ENCODE measurements at places on chromosomes 6 and 20.

- DNase-seq = peak; percentile 37
Observed at GRCh38 chr6:149235130-149235561, 82.4 kb upstream of the TAB2 start.

GRCh38 chr20:9214685-9215084 is 145.8 kb downstream of the PLCB4 start:
- no peak for DNase-seq

DNA sequence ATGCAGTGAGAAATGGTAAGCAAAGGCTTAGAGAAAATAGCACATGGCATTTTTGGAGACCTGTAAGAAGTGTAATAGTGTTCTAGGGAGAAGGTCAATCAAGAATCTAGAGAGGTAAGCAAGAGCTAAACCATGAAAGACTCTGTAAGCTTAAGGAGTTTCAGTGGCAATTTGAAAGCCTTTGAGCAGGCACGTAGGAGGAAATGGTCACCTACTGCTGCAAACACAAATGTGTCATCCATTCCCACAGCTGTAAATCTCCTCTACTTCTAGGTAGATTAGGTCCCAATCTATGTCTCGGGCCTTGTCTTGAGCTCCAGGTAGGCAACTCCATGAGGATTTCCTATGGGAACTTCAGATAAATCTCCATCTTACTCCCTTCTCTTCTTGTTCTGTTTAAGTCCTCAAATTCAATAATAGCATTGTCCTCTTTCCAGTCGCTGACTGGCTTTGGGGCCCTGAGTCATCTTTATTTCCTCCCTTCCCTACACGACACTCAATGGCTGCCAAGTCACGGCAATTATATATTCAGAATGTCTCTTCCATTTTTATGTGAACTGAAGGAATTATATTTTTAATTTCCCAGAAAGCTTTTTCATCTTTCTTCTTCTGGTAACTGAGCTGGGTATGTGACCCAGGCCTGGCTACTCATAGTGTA is 24.2 kb upstream of the PAQR8 start:
- DNase-seq = no peak

GRCh38 chr6:3108746-3109414 is 9.6 kb upstream of the BPHL start:
- no peak for DNase-seq

DNA sequence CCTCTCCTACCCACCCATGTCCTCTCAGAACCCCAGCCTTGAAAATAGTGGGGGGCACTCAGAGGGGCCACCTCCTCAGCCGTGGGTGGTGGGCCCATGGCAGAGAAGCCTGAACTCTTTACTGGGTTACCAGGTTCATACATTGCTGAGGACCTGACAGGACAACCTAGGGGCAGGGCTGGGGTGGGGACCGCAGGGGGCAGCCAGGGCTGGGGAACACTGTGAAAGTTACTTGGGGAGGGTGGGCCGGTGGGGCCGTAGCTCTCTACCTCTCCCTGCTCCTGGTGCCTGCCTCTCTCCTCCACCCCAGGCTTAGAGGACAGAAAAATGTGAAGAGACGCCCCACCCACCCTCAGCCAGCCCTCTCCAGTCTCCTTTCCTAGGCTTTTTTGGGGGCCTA is 15.4 kb downstream of the MDFI start:
- DNase-seq = no peak

GRCh38 chr20:14488212-14488611 is 150.8 kb upstream of the FLRT3 start:
- DNase-seq = no peak

- DNase-seq = no peak
Observed at GRCh38 chr6:129645106-129645829, 64.7 kb downstream of the ARHGAP18 start.

DNA sequence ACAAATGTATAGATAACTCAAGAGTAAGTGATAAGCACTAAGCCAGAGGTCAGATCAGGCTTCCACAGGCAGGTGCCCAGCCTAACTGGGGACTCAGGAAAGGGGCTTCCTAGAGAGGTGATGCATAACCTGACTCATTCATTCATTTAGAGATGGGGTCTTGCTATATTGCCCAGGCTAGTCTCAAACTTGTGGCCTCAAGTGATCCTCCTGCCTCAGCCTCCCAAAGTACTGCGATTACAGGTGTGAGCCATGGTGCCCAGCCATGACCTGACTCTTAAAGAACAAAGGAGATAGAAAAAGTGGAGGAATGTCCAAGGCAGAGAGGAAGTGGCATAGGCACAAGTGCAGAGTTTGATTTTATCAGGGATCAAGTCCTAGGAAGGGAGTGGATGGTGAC is 41.9 kb downstream of the GJA10 start:
- DNase-seq = no peak

DNA sequence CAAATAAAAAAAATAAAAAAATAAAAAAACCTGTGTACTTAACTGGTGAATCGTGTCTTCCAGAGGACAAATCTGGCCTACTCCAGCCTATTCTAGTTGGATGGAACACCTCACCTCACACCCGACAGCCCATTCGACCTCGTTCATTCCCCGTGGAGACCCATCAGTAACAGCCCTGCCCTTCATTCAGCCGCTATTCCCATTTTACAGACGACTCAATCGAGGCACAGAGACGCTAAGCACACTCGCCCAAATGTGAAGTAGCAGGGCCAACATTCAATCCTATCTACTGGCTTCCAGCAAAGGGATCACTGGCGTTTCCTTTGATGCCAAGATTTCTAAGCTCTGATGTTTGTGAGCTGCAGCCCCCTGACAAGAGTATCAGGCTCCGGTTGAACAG is 1.8 kb upstream of the NTSR1 start:
- no peak for DNase-seq

DNA sequence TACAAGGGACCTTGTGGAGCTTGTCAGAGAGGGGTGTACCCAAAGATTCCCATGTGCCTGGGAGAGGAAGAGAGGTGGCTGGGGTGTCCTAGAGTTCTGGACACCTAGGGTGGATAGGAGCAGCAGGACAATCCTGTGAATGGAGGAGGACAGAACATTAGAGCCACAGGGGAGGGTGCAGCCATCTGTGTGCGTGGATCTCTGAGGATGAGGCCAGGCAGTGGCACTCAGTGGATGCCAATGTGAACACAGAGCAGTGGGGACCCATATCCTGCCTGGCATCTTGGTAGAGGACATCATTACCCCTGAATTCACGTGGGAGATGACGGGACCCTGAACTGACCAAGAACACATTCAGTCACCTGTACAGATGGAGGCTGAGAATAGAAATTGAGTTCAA is 205.3 kb downstream of the CD83 start:
- DNase-seq = no peak

DNA sequence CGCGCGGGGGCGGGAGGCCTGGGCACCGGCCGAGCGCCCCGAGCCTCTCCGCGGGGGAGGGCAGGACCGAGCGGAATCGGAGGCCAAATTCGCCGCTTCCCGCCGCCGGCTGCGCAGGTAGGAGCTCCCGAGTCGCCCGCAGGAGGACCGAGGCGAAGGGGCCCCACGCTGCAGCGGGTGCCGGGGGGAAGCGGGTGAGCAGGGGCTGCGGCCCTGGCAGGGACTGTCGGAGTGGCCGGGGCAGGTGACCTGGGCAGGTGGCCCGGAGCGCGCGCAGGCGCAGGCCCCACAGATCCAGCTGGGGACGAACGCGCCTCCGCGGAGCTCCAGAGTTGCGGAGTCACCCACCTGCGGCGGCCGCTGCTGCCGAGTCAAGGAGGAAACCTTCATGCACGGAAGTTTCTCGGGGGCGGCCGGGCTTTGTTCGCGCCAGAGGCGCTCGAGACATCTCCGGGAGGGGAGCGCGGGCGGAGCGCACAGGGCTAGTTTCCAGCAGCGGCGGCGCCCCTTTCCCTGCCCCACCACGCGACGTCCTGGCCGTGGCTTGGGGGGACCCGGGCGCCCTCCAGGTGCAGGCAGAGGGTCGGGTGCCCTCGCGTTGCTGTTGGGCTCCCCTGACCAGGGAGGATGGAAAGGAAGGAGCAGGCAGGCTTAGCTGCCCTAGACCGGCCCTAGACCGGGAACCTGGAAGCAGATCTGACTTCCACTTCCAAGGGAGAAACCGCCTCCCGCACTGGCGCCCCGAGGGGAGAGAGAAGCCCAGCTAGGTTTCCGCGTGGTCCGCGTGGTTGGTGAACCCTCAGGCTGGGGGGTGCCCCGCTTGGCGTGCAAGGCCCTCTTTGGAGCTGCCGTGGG is 590 bp downstream of the SLCO4A1 start:
- DNase-seq = peak; percentile 42

DNA sequence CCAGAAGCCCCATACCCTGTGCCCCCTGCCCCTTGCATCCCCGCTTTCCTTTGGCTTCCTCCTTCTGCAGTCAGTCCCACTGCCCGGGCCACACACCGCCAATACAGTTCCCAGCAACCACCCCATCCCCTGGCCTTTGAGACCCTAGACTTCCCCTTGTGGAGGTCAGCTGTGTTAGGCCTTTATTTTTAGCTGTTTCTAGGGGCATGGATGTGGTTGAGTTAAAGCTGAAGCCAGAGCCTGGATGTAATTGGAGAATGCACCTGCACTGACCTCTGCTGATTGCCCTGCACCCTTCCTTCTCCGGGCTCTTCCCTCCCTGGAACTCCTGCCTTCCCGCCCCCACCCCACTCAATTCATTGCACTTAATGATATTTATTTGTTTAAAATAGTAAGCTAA is 33.9 kb downstream of the LYRM2 start:
- no peak for DNase-seq

DNA sequence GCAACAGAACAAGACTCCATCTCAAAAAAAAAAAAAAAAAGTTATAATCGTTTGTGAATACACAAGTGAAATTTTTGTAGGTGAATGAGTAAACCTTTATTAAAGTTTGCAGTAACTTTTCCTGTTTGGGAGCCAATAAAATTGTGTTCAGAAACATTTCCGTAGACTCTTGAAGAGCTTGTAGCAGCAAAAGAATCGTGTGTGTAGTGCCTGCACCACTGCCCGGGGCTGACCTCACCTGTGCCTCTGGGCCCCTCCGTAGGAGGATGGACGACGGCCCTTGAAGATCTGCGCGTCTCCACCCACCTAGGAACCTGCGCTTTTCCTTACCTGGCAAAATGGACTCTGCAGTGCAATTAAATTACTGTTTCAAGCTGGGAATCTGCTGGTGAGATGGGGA is 366.0 kb downstream of the THBS2 start:
- DNase-seq = no peak

DNA sequence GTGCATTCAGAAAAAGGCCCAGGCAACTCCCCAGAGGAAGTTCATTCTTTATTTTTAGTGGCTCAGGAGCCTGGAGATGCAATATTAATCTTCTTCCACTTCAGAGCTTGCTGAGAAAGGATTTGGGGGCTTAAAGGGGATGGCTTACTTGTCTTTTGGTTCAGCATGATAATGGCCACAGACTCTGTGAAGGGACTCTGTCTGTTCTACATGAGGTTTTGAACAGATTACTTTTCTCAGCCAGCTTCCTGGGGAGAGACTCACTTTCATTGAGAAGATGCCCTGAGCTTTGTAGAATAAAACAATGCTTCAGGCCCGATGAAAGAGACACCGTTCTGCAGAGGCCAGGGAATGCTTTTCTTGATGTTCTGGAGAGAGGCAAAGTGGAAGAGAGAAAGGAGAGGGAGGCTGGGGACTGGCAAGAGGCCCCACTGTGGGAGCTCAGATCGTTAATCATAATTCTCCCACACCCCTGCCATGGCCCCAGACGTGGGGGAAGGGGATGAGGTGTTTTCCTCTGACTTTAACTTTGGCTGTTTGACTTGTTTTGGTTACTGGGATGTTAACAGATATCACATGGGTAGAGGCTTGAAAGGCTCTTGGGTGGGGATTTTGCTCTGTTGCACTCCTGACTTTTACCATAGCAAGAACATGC is 19.1 kb downstream of the SCP2D1 start:
- DNase-seq = no peak

DNA sequence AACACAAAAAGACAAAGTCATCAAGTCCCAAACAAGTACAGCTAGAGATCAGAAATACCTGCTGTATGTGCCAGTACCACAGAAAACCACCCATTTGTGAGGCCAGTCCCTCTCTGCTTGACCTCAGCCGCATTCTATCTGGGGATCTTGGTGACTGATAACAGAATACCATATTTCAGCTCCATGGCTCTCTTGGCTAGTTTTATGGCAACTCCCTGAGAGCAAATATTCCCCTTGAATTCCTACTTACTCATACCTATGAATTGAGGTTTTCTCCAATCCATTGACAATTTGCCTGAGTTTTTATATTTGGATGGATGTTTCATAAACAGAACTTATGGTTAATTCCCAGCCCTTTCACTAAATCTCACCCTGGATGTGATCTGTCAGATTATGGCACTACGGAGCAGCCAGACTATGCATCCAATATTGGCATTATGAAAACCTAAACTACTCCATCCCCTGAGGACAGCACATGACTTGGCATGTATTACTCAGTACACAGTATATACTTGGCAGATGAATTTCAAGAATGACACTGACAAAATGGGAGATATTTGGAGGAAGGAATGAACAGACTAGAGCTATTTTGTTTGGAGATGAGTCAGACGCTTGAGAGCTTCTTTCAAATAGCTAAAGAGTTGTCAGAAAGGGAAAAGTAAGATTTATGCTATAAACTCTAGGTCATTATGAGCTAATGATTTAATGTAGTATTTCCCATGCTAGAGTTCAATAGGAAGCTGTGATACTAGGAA is 95.7 kb downstream of the PRDM1 start:
- no peak for DNase-seq

DNA sequence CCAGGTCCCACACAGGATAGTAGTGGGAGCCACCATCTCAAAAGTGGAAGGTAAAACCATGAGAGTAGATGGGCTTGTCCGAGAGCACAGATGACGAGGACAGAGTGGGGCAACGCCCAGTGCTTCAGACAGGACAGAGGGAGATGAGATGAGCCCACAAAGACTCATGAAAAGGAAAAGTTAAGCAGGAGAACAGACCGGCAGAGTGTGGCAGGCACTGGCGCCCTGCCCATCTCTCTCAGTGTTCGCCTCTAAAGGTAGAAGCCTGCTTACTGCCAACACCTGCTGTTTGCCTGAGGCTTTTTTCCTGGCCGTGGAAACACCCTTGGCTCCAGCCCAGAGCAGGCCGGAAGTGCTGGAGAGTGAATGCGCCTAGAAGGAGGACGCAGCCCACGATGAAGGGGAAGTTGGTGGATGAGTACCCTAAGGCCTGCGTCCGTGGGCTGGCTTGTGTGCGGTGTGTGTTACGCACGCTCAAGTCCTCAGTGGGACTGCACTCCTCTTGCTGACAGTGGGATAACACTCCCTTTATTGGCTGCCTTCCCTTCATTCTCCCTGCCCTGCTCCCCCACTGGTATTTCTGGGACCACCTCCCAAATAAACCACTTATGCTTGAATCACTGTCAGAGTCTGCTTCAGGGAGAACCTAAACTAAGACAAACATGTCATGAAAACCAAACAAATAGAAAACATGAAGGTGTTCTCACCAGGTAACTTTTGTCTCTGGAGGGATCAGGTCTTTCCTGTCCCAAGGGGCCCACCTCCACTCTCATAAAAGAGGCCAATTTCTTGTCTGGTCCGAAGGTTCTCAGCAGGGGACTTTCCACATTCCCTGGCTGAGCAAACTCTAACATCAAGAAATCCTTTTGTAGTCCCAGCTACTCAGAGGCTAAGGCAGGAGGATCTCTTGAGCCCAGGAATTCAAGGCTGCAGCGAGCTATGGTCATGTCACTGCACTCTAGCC is 9.1 kb upstream of the FOXP4 start:
- DNase-seq = peak; percentile 43

Data from NCI-H2171 (cell line).